ENCODE measurements at places on chromosomes 16 and 17.

DNA sequence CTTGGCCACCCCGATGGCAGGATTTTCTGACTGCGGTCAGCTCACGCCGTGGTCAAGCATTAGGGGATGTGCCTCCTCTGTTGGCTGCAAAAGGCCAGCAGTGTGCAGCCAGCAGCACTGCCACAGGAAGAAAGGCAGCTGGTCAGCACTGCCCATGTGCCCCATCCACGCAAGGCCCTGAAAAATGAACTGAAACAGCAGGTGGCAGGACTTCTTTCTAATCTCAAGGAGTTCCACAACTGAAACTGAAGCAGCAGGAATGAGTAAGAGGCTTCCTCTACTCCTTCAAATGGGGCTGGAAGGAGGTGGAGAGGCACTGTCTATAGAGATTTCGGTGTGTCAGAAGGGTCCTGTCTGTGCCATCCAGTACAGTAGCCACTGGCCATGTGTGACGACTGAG is 3.2 kb downstream of the ZNF500 start:
- DNase-seq: no peak

- DNase-seq: no peak
Measured at GRCh38 chr16:1309888-1310831, 724 bp downstream of the UBE2I start.

DNA sequence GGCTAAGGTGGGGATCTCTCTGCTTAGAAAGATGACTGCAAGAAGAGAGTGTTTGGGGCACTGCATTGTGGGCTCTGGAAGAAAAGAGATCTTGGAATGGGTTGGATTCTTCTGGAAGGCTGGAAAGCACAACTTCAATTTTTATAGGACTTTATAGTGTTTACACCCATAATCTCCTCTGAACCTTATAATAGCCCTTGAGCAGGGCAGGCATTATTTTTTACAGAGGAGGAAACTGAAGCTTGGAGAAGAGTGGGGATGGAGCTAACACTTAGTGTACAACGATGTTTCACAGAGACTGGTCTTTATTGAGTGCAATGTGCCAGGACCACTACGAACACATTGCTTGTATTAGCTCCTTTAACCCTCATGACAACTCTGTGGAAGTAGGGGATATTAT is 10.4 kb downstream of the TNS4 start:
- DNase-seq: no peak

- no peak for DNase-seq
Measured at GRCh38 chr17:21390294-21390693, 14.1 kb downstream of the KCNJ12 start.

DNA sequence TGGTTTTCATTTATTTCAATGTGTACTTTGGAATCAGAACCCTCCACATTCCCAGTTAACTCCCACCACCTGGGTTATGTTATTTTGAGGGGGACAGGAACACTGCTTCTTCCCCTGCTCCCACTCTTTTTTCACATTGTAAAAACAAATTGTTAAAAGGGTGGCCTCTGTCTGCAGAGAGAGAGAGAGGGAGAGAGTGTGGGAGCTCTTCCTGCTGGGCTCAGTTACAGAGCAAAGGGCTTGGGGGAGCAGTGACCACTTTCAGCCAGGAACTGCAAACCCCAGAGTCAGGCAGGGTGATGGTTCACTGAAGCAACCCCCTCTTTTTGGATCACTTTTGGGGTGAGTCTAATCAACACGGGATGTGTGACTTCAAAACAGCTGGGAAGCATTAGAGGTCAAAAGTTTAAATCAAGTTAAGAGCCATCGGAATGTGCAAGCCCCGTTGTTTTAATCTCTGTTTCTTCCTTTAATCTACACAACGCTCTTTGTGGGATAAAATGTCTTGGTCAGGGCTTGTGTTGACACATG is 577.0 kb upstream of the CDH11 start:
- no peak for DNase-seq

GRCh38 chr16:56855201-56855600 is 9.8 kb upstream of the SLC12A3 start:
- DNase-seq: no peak

- no peak for DNase-seq
Measured at GRCh38 chr16:67540756-67541155, 12.1 kb downstream of the RIPOR1 start.

DNA sequence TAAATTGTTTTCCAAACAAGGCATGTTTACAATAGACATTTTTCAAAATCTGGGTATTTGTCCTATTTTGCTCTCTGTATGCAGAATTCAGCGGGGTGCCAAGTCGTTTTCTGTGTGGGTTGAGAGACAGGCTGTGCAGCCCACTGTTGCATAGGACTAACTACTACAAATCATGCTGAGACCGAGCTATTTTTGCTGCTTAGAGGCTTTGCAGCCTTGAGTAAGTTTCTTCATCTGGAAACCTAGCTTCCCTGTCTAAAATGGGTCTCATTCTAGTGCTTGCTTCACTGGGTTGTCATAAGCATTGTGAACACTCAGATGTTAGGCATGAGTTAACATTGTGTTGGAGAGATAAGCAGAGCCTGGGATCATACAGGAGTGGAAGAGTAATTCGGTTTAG is 1.3 kb downstream of the PRPSAP2 start:
- no peak for DNase-seq

DNA sequence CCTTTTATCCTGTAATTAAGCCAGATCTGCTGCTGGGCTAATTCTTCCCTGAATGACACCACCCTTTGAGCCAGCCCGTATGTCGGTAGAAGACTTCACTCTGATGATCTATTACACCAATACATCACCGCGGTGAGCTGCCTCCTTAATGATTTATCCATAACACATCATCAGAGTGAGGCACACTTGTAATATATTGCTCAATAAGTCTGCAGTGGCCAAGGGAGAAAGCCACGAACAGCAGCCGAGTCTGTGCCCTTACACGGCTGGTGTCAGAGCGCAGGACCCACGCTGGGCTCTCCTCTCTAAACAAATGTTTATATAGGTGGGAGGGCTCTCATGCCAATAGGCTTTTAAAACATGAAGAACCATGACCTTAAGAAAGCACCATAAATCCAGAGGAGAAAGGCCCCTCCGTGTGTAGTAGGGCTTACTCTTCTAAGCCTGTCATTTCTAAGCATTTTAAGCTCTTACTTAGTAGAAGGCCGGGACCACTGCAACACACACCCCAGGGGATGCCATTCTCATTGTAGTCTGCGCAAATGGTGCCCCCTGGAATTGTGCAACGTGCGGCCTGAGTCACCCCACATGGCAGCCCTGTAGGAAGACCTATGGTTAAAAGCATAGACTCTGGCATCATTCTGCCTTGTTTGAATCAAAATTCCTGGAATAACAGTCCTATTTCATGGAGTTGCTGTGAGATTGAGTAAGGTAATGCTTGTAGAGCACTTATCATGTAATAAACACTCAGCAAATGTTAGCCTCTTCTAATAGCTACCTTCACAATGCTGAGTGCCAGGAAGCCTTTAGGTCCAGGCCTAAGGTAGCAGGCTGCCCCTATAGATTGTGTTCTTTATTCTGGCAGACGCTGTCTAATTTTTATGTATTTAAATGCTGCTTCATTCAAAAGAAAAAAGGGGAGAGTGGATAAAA is 26.1 kb downstream of the MRPS23 start:
- DNase-seq: peak; percentile 8

DNA sequence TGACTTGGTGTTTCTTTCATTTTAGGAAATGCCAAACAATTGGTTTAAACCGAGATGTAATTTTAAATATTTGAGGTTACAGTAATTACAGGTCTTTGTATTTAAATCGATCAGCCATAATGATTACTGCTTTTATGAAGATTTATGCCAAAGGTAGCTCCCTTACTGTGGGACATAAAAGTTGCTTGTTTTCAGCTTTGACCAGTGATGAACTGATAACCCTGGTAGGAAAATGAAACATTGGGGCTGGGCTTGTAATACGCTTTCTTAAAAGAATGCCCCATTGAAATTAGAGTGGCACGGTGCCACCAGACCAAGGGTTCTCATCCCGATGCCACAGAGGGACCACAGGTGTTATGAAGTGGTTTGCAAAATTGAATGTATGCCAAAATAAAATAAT is 7.3 kb downstream of the TNRC6A start:
- no peak for DNase-seq

DNA sequence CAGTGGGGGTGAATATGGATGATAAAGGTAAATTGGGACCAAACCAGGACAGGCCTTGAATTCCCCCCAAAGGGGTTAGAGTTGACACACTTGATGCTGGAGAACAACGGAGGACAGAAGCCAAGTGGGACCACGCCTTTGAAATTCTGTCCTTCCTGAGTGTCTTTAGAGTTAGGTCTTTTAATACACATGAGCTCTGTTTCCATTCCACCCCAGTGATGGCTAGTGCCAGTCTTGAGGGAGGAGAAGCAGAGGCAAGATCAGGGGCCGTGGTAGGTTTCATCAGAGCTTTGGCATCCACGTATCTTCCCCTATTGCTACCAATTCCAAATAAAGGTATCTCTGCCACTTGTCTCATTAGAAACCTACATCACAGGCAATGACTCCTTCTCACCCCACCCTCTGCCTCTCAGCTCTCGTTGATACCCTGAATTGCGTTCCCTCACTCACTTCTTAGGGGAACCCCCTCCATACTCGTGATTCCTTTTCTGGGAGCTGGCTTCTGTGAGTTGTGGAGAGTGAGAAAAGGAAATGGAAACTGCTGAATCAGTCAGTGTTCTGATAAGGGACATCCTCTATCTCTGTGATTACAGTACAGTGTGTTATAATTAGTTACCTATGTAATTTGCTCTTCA is 2.4 kb upstream of the CCL3L1 start:
- no peak for DNase-seq

- DNase-seq: no peak
Measured at GRCh38 chr16:17083628-17084027, 387.1 kb downstream of the XYLT1 start.

- no peak for DNase-seq
Measured at GRCh38 chr17:9343516-9343915, 232.1 kb downstream of the STX8 start.

- no peak for DNase-seq
Measured at GRCh38 chr16:22977294-22977697, 163.3 kb downstream of the HS3ST2 start.

GRCh38 chr16:87491522-87492290 is 1.1 kb downstream of the ZCCHC14 start:
- no peak for DNase-seq

DNA sequence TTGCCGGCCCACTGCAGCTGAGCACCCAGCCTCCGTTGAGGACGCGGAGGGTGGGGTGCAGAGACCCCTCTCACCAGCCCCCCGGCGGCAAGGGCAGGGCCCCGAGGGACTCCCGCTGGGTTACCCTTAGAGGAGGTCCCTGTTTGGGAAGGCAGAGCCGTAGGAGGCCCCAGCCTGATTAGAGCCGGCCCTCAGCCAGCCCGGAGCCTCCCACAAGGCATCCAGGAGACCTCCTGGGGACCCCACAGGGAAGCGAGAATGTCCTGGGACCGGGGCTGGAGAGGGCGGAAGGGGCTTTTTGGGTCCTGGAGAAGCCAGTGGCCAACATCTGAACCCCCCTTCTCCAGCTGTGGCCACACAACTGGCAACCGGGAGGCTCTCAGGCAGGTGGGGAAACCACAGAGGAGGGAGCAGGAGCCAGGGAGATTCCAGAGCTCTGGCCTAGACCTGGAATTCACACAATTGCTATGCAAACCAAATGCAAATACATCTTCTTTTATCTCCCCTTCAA is 21.7 kb upstream of the SP6 start:
- no peak for DNase-seq
